ENCODE measurements at places on chromosomes 4 and X.

DNA sequence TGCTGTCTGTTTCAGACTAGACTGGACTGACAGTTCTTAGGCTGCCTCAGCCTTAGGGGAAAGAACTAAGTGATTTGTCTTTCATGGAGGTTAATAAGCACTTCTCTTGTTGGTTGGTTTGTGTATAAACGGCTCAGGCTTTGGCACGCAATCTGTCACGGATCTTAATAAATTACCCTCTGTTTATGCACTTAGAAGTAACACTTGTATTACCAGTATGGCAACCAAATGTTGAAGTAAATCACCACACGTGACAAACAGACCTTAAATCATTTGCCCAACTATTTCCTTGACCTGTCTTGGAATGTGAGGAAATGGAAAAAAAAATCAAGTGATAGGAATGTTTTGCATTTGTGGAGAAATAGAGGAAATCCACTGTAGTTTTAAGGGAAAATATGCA, 69.9 kb downstream of the TEX13A start:
- DNase-seq, result no peak

GRCh38 chr4:27886120-27886519, 1025.5 kb downstream of the STIM2 start:
- no peak for DNase-seq

- DNase-seq, result no peak
Observed at GRCh38 chrX:22173966-22174365, 98.7 kb upstream of the CBLL2 start.

- DNase-seq, result no peak
Observed at GRCh38 chr4:86976801-86977485, 42.1 kb downstream of the AFF1 start.

DNA sequence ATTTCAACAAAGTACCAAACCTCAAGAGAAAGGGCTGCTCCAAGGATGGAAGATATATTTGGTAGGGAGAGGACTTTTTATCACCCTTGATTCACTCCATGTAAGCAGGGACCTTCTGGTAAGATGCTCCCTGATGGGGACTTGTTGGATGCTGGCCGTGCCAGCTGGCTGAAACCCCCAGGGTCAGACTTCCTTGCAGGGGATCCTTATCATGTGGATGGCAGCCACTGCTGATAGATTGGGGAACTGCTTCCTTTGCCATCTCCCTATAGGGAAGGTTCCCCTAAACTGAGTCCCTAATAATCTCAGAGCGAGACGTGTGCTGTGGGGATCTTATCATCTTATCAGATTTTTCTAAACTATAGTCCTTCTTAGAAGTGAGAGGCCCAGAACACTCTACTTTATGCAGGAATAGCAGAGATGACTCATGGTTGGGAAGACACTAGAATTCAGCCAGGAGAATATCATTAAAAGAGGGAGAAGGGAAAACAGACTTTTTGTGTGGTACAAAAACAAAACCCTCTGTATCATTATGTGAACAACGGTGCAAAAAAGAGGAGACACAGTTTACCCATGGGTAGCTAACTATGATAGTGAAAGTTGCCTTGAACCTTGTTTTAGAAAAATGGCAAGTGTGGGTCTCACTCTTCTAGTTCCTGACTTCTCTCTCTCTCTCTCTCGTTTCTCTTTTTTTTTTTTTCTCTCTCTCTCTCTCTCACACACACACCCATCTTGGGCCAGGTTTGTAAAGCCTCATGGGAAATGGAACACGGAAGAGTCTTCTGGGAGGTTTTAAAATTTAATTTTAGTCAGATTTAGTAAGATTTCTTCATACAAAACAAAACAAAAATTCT, 16.1 kb downstream of the RHOH start:
- DNase-seq, result no peak

- DNase-seq, result no peak
Observed at GRCh38 chr4:153281476-153281875, 63.0 kb upstream of the MND1 start.

DNA sequence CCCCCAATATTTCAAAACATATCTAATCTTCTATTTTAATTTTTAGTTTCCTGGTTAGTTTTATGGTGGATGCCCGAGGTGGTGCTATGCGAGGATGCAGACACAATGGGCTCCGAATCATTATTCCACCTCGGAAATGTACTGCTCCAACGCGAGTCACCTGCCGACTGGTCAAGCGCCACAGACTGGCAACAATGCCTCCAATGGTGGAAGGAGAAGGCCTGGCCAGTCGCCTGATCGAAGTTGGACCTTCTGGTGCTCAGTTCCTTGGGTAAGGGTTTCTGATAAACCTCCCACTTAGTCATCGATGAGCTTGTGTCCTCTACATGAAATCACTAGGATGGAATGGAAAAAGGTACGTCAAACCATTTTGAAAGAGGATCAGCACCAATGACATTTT, 280.7 kb downstream of the ANK2 start:
- no peak for DNase-seq

GRCh38 chr4:182325848-182326255, 82.7 kb downstream of the TENM3 start:
- DNase-seq, result no peak

DNA sequence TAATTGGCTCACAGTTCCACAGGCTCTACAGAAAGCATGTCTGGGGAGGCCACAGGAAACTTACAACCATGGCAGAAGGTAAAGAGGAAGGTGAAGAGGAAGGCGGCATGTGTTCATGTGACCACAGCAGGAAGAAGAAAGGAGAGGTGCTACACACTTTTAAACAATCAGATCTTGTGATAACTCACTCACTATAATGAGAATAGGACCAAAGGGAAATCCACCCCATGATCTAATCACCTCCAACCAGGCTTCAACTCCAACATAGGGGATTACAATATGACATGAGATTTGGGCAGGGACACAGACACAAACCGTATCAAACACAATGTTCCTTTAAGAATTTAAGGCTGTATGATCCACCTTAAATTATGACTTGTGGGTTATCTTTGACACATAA, 10.5 kb upstream of the PGM2 start:
- DNase-seq, result no peak

- no peak for DNase-seq
Observed at GRCh38 chr4:115259642-115260041, 146.2 kb upstream of the NDST4 start.

GRCh38 chr4:75881476-75881875, 20.8 kb downstream of the PPEF2 start:
- DNase-seq, result no peak

GRCh38 chr4:32087211-32087610, 1367.0 kb downstream of the PCDH7 start:
- DNase-seq, result no peak

Measured in T-helper 17 cell (primary cell).